ENCODE measurements at places on chromosomes 3 and 15.

- no peaks in the 10 kb centered on the region for H3K4me1 ChIP-seq
- H3K27me3 ChIP-seq: no peaks in the 10 kb centered on the region
- H3K27ac ChIP-seq: no peak within 1 kb of the TSS
- no peaks in the 10 kb centered on the region for H3K36me3 ChIP-seq
Observed at GRCh38 chr3:109117939-109118338, at the start of gene MORC1. Gene MORC1, minus strand, starts transcription at chr3:109118134. Its CDS starts 75 bp downstream, at chr3:109118059.

DNA sequence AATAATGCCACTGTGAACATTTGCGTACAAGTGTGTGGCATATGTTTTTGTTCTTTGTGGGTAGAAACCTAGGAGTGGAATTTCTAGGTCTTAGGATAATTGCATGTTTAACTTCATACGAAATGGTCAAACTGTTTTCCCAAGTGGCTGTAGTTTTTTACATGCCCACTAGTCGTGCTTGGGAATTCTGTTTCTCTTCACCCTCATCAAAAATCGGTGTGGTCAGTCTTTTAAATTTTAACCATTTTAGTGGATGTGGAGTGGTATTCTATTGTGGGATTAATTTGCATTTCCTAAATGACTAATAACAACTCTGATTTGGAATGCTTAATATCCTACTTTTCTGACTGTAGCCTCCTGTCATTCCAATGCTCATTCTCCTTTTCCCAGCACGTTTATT lies 27.6 kb downstream of the ZFAND6 start:
- no peaks in the 10 kb centered on the region for H3K36me3 ChIP-seq
- DNase-seq: no peak
- H3K27ac ChIP-seq: no peak overlapping the region
- no peaks in the 10 kb centered on the region for H3K27me3 ChIP-seq

GRCh38 chr15:39887832-39888231 lies 32.2 kb downstream of the GPR176 start:
- H3K27me3 ChIP-seq: no peaks in the 10 kb centered on the region
- no peak overlapping the region for H3K4me3 ChIP-seq
- DNase-seq: peak; percentile 44

- no peak for DNase-seq
- no peaks in the 10 kb centered on the region for H3K4me1 ChIP-seq
- no peak overlapping the region for H3K27ac ChIP-seq
- H3K27me3 ChIP-seq: no peaks in the 10 kb centered on the region
- H3K36me3 ChIP-seq: no peaks in the 10 kb centered on the region
Observed at GRCh38 chr3:59467476-59467875, 417.7 kb upstream of the CFAP20DC start.

DNA sequence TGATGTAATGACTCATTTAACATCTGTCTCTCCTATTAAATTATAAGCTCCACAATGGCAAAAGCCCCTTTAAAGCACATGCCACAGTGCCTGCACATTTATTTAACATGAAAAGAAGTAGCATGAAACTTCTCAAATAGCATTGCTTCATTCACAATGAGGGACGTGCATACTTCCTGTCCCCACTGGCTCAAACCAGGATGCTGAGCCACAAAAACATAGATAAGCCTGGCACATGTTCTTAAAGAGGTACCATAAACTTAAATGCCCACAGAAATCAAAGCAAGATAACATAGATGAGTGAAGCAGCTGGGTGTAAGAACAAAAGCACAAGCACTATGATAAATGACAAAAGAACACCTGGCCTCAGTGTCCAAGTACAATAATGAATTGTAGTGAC lies 3.8 kb downstream of the TP53BP1 start:
- DNase-seq: no peak
- peaks cover 13% of the 10 kb centered on the region for H3K4me1 ChIP-seq
- H3K27me3 ChIP-seq: no peaks in the 10 kb centered on the region
- no peaks in the 10 kb centered on the region for H3K36me3 ChIP-seq

DNA sequence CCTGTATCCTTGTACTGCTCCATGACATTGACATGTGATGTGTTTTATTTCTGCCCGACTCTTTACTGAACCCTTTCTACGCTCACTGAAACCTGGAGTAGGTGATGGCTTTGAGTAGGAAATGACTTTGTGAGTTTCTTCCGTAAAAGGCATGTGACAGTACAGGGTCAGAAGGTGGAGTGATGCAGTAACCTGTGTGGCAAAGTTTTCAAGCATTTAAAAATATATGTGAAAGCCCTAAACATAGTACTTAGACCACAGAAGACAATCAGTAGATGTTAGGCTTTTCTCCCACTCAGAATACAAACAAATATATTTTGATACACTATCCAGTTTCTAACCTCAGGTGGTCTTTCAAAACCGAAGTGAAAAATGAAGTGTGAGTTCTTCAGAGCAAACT lies 31.3 kb upstream of the SACM1L start:
- no peaks in the 10 kb centered on the region for H3K27me3 ChIP-seq
- peaks cover 4% of the 10 kb centered on the region for H3K4me1 ChIP-seq
- no peak for DNase-seq
- no peaks in the 10 kb centered on the region for H3K36me3 ChIP-seq

DNA sequence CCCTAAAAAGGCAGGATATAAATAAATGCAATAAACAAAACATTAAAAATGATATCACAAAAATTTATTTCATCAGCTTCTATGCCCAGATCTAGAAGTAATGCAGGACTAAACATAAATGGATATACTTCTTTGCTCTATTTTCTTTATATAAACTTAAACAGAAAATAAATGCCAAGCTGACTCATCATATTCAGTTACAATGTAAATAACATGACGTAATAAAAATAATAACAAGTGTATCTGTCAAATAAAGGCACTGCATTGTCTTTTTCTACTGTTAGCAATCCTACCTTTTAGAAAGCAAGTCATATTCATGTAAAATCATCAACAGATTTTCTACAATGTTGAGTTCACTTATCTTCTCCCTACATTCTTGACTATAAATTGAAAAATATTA lies 61.6 kb downstream of the NEK10 start:
- H3K27me3 ChIP-seq: no peaks in the 10 kb centered on the region
- H3K4me3 ChIP-seq: no peak overlapping the region
- no peaks in the 10 kb centered on the region for H3K36me3 ChIP-seq
- H3K4me1 ChIP-seq: no peaks in the 10 kb centered on the region
- DNase-seq: no peak

DNA sequence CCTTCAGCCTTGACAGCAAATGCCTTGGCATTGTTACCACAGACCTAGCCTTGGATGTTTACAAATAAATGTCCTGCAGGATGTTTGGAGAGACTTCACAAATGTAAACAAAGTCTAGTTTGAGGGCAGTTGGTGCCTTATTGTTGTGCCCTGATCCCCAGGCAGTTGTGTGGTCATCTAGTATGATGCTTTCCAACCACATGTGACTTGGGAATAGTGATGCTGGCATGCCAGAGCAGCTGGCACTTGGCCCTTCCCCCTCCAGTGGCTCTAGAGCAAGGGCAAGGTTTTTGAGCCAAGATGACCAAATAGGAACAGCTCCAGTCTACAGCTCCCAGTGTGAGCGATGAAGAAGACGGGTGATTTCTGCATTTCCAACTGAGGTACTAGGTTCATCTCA lies 258.2 kb downstream of the ADAMTS17 start:
- peak; percentile 84 for DNase-seq
- no peaks in the 10 kb centered on the region for H3K36me3 ChIP-seq
- H3K27me3 ChIP-seq: no peaks in the 10 kb centered on the region

GRCh38 chr15:47764666-47765065 lies 47.4 kb downstream of the SEMA6D start:
- H3K27me3 ChIP-seq: no peaks in the 10 kb centered on the region
- peaks cover 13% of the 10 kb centered on the region for H3K36me3 ChIP-seq
- H3K4me1 ChIP-seq: no peaks in the 10 kb centered on the region
- DNase-seq: no peak
- H3K27ac ChIP-seq: no peak overlapping the region
- H3K4me3 ChIP-seq: no peak overlapping the region

- H3K27ac ChIP-seq: no peak overlapping the region
- H3K4me3 ChIP-seq: no peak overlapping the region
- H3K36me3 ChIP-seq: no peaks in the 10 kb centered on the region
- H3K4me1 ChIP-seq: peaks cover 25% of the 10 kb centered on the region
Observed at GRCh38 chr15:100230784-100231183, 111.0 kb downstream of the ADAMTS17 start.

DNA sequence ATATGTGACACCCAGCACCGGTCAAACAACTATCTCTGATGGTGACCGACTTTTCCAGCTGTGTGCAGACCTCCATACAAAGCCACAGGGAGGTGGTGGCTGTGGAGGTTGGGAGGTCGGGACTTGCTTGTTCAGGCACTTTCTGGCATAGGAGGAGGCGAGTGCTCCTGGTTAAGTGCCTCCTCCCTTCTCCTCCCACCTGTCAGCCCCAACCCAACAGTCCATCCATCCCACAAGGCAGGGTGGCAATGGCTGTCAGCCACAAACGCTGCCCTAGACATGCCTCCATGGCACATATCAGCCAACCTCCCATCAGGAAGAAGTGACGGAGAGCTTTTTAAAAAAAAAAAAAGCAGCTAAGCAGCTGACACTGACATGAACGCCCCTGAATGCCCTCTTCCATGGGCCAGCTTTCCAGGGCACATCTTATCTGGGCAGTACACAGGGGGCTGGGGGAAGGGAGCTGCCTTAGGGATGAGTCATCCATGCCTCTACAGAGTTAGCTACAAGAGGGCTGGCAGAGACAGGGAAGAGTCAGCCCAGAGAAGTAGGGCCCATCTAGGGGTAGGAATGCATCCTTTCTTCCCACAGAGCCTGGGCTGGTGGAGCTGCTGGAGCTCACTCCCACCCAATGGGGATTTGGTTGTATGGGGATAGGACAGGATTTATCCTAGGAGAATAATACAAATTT lies 41.2 kb downstream of the CCDC12 start:
- peak; percentile 95 for DNase-seq
- no peak overlapping the region for H3K4me3 ChIP-seq
- H3K36me3 ChIP-seq: no peaks in the 10 kb centered on the region
- no peaks in the 10 kb centered on the region for H3K27me3 ChIP-seq
- H3K27ac ChIP-seq: peak overlapping the region; percentile 83

DNA sequence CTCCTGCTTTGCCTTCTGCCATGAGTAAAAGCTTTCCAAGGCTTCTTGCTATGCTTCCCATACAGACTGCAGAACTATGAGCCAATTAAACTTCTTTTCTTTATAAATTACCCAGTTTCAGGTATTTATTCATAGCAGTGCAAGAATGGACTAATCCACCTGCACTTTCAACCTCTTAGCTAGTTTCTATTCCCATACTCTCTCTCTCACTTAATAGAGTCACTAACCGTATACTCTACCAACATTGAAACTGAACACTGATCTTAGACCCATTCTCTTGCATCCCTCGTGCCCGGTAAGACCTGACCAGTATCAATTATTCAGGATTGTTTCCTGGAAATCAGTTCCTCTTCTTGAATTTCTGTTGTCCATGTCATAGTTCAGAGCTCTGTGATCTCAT lies 92.7 kb upstream of the TMC3 start:
- no peaks in the 10 kb centered on the region for H3K4me1 ChIP-seq
- no peaks in the 10 kb centered on the region for H3K27me3 ChIP-seq
- no peak overlapping the region for H3K4me3 ChIP-seq
- H3K27ac ChIP-seq: no peak overlapping the region
- no peaks in the 10 kb centered on the region for H3K36me3 ChIP-seq

DNA sequence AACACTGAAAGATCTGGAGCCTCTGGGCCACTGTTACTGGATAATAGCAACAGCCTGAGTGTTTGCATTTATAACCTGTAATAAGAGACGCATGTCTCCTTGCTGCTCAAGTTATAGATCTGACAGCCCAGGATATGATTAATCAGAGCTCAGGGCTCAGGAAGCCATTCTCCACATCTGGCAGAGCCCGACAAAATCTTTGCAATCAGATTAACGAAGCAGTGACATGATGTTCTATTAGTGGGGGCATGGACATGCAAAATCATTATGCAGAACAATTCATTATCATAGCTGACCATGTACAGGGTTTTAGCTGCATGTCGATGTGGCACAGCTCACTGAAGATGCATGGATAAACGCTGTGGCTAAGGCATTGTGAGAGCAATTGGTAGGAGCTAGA lies 730.3 kb downstream of the ZNF385D start:
- H3K4me3 ChIP-seq: no peak overlapping the region
- H3K27ac ChIP-seq: no peak overlapping the region
- no peaks in the 10 kb centered on the region for H3K27me3 ChIP-seq
- H3K36me3 ChIP-seq: no peaks in the 10 kb centered on the region
- DNase-seq: no peak
- H3K4me1 ChIP-seq: no peaks in the 10 kb centered on the region

- no peaks in the 10 kb centered on the region for H3K4me1 ChIP-seq
- no peak overlapping the region for H3K4me3 ChIP-seq
Observed at GRCh38 chr3:85474241-85474640, 515.5 kb downstream of the CADM2 start.

DNA sequence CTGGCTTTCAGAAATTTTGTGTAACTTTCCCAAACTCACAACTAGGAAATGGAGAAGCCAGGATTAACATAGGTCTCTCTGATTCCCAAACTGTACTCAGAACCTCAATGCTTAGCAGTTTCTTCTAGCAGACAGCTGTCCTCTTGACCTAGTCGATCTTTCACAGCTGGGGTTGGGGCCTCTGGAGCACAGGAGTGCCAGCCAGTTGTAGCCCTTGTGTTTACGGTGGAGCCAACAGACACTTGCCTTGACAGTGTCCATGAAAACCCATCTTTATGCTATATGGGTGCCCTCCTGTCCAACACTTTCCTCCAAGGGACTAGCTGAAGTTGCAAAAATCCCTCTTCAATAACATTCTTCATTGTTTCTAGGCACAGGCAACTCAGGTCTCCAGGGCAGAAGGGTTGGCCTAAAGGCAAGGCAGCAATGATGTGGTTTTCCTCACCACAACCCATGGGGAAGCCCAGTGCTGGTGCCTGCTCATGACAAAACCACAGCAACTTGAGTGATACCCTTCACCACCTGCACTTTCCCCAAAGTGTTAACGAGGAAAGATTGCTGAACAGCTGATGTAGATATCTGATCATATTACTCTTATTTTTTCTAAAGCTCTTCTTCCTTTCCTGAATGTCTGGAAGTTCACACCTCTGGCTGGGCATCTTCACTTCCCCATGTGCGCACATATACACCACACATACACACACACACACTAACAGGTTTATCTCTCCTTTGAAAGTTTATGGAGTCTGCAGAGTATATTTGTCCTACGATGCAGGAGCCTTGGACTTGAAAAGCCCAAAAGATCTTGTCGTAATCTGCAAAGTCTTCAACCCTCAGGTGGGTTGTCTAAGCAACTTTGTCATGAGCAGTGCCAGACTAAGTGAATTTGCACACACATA lies 11.0 kb upstream of the KNG1 start:
- H3K4me1 ChIP-seq: no peaks in the 10 kb centered on the region
- no peak for DNase-seq
- no peaks in the 10 kb centered on the region for H3K36me3 ChIP-seq

GRCh38 chr3:184711493-184712247 lies at the start of gene MAGEF1:
Gene MAGEF1, minus strand, starts transcription at chr3:184712064. Its CDS starts 243 bp downstream, at chr3:184711821.
- no peaks in the 10 kb centered on the region for H3K36me3 ChIP-seq
- H3K4me1 ChIP-seq: peaks cover 18% of the 10 kb centered on the region
- H3K27ac ChIP-seq: peak within 1 kb of the TSS; percentile 93
- H3K27me3 ChIP-seq: no peaks in the 10 kb centered on the region
- peak within 1 kb of the TSS; percentile 39 for H3K4me3 ChIP-seq

GRCh38 chr3:41701191-41701698 lies 260.7 kb downstream of the ULK4 start:
- DNase-seq: no peak
- no peak overlapping the region for H3K27ac ChIP-seq
- H3K27me3 ChIP-seq: no peaks in the 10 kb centered on the region
- H3K36me3 ChIP-seq: no peaks in the 10 kb centered on the region
